ENCODE measurements at places on chromosomes 16 and 17.

GRCh38 chr17:78366109-78366848 is 6.4 kb upstream of the SOCS3 start:
- no peak for DNase-seq

DNA sequence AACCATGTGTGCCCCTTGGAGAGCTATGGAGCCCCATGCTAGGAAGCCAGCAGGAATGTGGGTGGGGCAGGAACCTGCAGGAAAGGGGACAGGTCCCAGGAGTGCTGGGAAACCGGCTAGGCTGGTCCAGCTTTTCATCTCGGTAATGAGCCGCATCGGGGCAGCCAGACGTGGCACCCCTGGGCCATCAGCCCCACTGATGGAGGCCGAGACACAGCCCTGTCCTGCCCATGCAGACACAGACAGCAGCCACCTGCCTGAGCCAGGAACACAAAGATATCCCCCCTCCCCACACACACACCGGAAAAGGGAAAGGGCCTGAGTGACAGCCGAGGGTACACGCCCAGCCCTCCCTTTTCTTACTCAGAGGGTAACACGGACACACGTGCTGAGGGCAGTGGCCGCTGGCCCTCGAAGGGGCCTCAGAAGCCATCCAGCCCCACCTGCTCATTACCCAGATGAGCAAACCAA is 18.1 kb downstream of the PPL start:
- DNase-seq: no peak

DNA sequence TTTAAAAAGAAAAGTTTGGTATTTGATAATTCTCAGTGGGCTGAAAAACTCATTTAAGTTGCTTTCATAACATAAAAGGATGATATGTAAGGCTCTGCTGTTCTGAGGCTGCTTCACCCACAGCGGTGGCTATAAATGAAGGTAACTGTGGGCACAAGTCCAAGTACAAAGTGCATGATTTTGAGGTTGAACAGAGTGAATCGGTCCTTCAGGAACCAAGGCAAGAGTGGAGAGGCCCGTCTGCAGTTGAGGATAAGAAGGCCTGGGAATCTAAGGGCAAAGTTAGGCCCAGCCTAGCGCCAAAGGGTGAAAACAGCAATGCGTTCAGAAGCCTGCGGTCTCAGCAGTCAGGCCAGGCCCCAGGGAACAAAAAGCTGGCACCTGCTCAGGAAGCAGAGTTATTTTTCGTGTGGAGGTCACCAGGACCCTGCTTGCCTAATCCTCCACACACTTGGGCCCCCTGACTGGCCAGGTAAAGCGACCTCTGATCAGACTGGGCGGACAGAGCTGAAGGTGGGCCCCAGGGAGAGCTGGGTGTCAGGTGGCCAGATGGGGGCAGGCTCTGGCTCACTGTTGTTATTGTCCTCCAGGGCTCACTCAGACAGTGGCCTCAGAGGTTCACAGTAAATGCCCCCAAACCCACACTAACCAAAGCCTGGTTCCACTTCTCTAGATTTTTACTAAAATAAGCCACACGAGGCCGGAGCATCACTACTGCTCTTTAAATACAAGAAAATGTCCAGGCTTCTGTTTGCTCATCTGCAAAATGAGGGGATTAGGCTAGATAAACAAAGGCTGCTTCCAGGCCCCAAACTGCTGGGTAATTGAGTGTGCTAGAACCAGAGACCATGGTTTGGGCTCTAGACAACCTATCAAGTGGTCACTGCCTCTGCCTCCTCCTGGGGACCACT is 46.5 kb downstream of the TEX2 start:
- no peak for DNase-seq

DNA sequence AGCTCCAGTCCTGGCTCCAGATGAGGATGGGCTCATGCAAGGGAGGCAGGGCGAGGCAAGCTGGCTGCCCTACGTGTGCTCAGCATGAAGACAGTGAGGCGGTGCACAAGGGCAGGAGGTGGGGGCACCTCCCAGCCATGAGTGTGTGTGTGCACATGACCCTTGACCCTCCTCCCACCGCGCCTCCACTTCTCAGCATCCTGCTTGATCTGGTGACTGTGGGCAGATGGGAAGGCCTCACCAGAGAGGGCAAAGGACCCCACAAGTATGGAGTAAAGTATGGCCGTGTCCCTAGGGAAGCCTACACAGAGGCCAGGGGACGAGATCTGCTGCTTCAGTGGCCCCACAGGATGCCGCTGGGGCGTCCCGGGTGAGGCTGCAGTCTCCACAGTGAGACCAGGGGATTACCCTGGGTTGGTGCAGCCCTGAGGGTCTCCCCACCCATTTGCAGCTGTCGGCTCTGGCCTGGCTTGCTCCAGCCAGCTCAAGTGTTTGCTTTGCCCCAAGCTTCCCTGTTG is 7.9 kb upstream of the RNF222 start:
- no peak for DNase-seq

GRCh38 chr16:86044881-86045590 is 146.1 kb downstream of the IRF8 start:
- DNase-seq: no peak

DNA sequence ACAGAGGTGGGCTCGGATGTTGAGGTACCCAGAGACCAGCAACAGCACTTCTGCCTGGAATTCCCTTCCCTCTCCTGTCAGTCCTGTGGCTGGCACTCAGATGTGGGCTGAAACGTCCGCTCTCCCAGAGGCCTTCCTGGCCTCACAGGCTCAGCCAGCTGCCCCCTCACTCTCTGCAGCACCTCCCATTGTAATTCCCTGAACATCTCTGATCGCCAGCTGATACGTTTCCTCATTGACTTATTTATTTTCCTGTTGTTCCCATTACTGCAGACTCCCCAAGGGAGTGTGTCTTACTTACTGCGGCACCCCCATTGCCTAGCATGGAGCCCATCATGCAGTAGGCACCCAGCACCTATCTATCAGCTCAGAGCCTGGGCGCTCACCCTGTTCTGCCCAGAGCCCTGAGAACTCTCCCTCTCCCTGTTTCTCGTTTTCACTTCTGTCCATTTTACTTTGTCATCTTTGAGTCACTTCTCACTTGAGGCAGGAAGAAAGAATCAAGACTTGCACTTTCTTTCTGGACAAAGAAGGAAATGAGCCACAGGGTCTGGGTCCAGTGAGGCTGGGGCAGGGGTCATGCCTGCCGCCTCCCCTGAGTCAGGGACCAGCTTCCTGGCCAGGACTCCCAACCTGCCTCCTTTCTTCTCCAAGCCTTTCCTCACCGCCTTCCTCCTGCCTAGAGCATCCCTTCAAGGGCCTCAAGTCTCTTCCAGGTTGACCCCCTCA is 10.2 kb downstream of the CDH5 start:
- no peak for DNase-seq

DNA sequence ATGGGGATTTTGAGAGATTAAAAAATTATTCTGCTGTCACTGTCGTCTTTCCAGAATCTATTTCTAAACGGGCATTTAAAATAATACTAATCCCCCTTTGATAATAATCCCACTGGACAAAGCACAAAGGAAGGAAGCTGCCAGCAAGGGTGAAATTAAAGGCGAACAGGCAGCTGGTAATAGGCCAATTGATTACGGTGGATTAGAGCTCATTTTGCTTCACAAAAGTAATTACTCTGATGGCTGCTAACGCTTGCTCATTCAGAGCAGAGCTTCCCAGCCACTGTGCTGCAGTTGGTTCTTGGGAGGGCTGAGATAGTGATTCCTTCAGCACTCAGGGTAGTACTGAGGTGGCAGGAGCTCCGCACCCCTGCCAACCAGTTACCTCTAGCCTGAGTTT is 205.7 kb downstream of the SNX29 start:
- no peak for DNase-seq

GRCh38 chr16:82643936-82644630 is 17.3 kb downstream of the CDH13 start:
- no peak for DNase-seq

GRCh38 chr17:3528880-3529511 is 28.6 kb downstream of the TRPV3 start:
- peak; percentile 47 for DNase-seq

- DNase-seq: no peak
Measured at GRCh38 chr17:80018917-80019651, 16.6 kb downstream of the TBC1D16 start.

DNA sequence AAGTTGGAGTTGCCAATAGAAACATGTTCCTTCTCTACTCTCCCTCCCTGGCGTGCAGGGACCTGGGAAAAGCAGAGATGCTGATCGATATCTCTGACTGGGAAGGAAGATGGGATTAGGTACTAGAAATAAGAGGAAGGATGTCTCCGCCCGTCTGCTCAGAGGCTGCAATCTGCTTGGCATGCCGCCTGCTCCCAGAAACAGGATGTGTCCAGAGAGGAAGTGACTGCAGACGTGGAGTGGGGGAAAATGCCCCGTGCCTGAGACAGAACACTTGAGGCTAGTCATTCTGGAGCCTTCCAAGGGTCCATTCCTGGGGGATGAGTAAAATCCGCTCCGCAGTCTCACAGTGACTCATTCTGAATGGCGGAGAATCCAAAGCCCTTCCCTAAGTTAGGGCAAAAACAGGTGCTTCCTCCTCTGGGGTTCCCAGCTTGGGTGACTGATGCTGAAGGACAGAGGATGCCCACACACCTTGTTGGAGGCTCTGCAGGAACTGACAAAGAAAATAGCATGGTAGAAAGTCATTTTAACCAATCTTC is 45.0 kb upstream of the SMURF2 start:
- DNase-seq: peak; percentile 76

DNA sequence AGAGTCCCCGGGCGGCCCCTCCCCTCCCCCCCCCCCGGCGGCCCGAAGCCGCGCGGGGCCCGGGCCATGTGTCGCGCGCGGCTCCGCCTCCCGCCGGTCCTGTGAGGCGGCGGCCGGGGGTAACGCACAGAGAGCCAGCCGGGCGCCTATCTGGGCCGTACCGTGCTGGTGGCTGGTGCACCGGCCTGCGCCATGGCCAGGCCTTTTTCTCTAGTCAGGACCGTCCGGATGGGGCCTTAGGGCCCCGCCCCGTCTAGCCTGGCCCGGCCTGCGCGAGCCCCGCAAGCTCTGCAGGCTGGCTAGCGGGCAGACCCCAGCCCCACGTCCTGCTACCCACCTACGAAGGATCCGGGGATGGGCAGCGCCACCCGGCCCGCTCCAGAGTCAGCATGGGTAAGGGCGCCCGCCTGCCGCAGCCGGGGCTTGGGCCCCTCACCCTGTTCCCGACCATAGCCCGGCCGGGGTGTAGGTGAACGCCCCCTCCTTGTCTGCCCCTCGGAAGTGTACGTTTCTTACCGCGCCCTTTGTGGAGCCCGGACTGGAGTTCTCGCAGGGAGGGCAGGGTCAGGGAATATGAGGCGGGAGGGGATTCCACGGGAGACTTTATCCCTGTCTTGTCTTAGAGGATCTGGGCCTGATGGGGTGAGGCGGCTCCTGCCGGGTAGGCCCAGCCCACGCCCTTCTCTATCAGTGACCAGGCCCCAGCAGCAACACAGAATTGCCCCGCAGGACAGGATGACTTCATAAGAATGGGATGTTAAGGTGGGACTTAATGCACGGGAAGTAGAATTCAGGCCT is at the start of gene CENPT:
Gene CENPT (minus strand): TSS at position 630 of the 798 bp plus-strand sequence. CDS start 13,834 bp downstream, outside the sequence.
- peak; percentile 64 for DNase-seq

DNA sequence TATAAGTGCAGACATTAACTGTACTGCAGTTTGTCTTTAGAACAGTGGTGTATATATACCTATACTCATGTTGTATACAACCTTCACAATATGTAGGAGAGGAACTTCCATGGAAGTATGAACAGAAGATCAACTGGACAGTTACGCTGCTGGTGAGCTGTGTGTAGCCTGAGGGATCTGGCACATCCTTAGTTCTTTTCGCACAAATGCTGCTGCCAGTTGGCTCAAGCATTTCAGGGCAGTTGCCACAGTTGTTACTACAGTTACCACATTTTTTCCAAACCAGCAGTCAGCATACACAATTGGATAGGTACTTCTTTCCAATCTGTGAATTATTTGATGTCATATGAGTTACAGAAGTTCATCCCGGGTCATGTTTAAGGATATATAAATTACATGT is 539.6 kb upstream of the HSBP1 start:
- DNase-seq: no peak

GRCh38 chr17:75087558-75088453 is at the start of gene SLC16A5:
Gene SLC16A5 (plus strand): TSS chr17:75087954. CDS start chr17:75093637, 5,683 bp downstream.
- peak; percentile 42 for DNase-seq

GRCh38 chr17:39092692-39093230 is 58.7 kb downstream of the PLXDC1 start:
- DNase-seq: no peak

DNA sequence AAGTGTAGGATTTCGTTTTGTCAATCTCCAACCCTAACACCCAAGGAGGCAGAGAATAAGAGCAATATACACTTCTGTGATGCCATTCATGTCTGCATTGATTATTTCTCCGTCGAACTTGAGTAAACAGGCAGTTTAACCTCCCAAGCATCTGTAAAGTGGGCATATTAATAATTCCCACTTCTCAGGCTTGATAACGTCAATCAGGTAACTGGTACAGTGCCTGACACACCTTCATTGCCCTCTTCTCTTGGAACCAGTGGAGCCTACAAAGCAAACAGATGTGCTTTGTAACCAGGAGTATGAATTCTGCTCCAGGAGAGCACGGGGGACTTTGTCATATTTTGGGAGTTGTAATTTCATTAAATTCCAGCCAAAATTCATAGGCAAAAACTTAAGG is 32.5 kb upstream of the PLCG2 start:
- DNase-seq: no peak

- no peak for DNase-seq
Measured at GRCh38 chr16:19147126-19147525, 20.9 kb upstream of the SYT17 start.

DNA sequence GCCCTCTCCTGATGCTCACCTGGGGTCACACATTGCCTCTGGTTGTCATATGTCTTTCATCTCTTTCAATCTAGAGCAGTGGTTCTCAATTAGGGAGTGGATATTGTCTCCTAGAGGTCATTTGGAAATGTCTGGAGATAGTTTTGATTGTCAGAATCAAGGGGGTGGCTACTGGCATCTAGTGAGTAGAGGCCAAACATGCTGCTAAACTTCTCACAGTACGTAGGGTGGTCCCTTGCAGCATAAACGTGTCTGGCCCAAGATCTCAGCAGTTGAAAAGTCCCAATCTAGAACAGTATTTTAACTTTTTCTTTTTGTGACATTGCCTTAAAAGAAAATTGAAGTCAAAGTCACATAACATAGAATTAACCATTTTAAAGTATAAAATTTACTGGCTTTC is 30.5 kb upstream of the SLC5A10 start:
- DNase-seq: no peak

- DNase-seq: no peak
Measured at GRCh38 chr16:72961863-72962262, 86.1 kb downstream of the ZFHX3 start.

GRCh38 chr17:82801377-82801970 is 38.3 kb downstream of the ZNF750 start:
- no peak for DNase-seq

DNA sequence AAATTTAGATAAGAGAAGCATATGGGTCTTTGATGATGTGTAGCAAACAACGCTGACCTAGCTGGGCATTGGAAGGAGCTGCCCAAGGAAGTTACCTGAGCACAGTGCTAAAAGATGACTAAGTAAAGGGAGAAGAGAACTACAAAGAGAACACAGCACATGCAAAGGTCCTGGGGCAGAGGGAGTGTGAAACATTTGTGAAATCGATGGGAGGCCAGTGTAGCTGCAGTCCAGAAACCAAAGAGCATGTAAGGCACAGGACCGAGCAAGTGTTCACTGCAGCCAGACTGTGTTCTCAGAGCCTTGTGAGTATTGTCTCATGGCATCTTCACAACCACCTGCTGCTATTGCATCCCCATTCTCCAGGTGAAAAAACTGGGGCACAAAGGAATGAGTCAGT is 44.9 kb downstream of the ARHGAP27 start:
- no peak for DNase-seq

GRCh38 chr16:81816793-81817210 is 37.7 kb downstream of the PLCG2 start:
- no peak for DNase-seq

GRCh38 chr17:36198831-36199465 is 2.4 kb upstream of the CCL3L1 start:
- DNase-seq: no peak
